ENCODE measurements at places on chromosomes 13 and 19.

DNA sequence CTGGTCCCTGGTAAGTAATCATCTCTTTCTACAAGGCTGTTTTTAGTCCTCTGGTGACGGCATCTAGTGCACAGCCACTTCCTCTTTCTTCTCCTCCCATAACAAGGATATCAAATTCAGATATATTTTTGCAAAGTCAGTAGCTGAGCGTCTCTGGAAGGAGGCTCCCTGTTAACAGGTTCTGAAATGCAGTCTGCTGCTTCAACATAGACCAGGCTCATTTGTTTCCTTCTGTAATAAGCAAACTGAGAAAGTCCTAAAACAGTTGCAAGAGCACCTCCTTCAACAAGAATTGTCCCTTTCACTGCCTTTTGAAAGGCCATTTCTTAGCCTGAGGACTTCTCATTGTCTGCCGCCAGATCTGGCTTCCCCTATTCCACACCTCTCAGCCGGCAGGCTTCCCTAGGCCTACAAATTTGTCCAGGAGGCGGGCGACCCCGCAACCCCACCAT lies 7.4 kb upstream of the ZSCAN5A start:
- no peak for DNase-seq

GRCh38 chr19:19304186-19304965 lies 15.9 kb downstream of the SUGP1 start:
- DNase-seq, result no peak

GRCh38 chr13:22387899-22388298 lies 717.0 kb downstream of the FGF9 start:
- no peak for DNase-seq

DNA sequence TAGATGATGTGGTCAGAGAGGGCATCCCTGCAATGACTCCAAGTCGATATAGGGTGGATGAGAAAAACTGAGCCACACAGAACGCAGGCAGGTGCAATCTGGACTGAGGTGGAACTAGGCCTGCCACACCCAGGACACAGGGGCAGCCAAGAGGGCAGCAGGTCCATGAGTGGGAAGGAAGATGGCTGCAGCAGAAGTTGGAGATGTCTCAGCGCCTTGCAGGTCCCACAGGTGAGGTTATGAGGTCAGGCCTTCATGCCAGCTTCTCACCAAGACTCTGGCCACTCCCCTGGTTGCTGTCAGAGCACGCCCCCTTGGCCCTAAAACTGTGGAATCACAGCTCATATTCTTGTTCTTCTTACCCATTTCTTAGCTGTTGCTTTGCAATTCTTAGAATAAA lies 147.7 kb upstream of the VSTM2B start:
- DNase-seq, result no peak

- DNase-seq, result no peak
These were observed at the start of gene PALM3 for GRCh38 chr19:14061751-14062557. Gene PALM3 (minus strand): TSS chr19:14062076. CDS start chr19:14061980, 96 bp downstream.

GRCh38 chr19:53945441-53945840 lies 17.3 kb upstream of the CACNG8 start:
- peak; percentile 32 for DNase-seq

DNA sequence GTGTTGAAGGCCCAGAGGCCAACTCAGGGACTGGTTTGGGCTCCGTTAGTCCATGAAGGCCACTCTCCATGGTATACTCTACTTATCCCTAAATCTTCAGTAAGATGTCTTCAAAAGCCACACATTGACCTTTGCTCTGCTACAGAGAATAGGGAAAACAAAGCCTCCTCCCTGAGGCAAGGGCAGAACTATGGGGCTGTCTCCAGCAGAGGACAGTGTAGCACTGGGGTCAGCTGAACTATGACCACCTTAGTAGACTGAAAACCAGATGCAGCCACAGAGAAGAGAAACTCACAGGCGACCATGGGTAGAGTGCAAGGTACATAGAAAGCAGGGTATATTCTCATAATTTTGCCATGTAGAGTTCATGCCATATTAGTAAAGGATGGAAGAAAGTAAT lies 587.4 kb downstream of the LMO7 start:
- DNase-seq, result no peak

DNA sequence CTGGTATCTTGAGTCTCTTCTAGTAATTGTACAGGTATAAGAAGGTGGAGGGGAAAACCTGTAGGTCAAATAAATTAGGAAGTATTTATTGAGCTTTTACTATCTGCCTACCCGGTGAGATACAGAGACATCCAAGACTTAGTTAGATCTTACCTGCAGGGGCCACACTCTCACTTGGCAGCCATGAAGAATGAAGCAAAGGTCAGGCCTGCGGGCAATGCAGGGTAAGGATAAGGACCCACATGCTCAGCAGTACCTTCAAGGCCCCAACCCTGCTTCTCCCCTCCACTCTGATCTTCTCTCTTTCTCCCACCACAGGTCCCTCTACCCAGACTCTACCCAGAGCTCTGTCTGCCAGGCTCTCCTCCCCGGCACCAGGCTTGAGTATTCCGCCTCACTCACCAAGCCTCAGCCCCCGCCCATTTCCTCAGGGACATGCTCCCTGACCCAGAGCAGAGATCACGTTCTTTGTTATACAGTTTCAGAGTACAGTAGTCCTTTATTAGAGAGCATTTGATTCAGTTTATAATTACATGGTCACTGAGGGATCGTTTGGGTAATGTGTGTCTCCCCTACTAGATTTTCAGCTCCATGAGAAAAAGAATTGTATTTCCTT lies 18.9 kb upstream of the CLDN10 start:
- no peak for DNase-seq

DNA sequence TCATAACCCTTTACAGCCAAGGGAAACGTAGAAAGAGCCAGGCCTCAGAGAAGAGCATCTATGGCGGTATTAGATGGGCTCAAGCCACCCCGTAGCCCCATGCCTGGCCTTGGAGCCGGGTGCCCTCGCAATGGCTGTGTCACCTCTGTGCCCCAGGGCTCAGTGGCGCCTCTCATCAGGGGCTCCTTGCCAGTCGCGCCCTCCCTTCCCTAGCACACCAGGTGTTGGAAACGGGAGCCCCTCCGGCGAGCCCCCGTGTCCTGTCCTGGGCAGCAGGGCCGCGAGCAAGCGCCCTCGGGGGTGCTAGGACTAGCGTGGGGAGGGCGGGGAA lies 453 bp downstream of the ZNF256 start:
- no peak for DNase-seq

DNA sequence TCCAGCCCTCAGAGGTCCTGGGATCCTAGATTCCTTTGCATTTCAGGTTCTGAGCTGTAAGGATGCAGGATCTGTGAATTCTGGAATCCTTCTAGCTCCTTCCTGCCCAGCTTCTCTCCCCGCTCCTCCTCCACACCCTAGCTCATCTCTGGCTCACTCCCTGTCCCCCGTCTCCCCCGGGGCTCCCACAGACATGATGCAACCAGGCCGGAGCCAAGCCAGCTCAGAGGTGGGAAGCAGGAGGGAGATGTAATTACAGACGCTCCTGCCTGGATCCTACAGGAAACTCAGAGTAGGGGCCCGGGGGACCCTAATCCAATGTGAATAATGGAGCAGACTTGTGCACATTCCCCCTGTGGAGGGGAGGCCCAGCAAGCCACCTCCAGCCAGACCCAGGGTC lies 4.5 kb downstream of the GNG8 start:
- DNase-seq, result no peak

DNA sequence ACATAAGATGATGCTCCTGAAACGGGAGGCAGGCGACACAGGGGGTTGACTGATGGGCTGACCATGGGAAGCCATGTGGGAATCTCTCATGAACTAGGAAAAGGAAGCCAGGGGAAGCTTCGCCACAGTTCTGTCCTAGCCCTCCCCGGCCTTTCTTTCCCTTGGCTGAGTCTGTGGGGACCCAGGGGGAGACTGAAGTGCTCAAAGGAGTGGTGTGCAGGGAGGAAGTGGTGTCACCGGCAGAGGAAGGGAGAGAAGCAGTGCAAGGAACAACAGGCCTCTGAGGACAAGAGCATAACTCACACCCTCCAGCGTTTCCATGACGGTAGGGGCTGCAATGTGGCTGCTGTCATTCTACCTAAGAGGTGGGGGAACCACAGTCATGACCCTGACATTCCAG lies 1.1 kb downstream of the KIR3DL3 start:
- DNase-seq, result no peak

GRCh38 chr13:50123002-50123401 lies 107.8 kb downstream of the KCNRG start:
- no peak for DNase-seq

DNA sequence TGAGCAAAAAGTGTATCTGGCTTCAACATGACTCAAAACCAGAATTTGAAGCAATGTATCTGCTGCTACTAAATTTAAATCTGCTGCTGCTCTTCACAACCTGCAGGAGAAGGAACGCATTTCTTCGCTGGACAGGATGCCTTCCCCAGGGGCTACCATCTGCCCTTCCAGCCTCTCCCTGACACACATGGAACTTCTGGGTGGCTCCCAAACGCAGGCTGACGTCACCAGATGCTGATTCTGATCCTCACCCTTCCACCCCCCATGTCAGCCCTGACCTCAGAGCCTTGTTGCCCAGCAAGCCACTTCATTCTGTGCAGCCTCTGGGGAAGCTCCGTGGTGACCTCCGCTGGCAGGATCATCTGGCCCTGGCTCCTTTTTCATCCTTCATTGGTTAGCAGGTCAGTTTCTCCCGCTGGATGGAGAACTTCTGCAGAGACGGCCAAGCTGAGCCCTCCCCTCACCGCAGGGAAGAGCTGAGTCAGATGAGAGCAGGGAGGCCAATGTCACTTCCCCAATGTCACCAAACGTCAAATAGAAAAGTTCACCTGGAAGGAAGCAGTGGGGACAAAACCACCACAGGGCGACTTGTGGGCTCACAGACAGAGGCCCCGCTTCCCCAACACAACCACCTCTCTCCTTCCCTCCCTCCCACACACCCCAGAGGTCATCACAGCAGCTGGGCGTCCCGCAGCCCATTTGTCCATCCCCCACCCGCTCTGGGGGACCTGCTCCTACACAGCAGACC lies 14.0 kb upstream of the RAB20 start:
- DNase-seq, result no peak

GRCh38 chr13:113765564-113765910 lies 6.5 kb downstream of the TMEM255B start:
- DNase-seq, result no peak

DNA sequence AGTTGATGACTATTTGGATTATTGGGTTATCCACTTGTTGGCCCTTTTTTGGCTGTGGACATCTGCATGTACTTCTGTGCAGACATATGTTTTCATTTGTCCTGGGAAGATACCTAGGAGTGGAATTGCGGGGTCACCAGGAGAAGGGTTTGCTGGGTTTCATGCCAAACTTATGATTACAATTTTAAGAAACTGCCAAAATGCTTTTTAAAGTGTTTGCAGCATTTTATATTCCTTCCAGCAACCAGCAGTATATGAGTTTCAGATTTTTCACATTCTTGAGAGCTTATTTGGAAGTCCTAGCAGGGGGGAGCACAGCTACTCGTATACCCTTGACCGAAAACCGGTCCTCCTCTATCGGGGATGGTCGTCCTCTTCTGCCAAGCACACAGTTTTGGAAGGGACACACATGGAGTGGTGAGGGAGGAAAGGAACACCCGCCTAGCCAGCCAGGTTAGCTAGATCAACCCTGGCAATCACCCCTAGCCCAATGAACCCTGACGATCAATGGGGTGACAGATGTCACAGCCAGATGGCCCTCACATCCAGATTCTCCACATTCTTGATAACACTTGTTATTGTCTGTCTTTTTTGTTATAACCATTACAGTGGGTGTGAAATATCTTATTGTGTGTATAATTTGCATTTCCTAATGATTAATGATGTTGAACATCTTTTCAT lies 26.7 kb upstream of the RNF113B start:
- no peak for DNase-seq

DNA sequence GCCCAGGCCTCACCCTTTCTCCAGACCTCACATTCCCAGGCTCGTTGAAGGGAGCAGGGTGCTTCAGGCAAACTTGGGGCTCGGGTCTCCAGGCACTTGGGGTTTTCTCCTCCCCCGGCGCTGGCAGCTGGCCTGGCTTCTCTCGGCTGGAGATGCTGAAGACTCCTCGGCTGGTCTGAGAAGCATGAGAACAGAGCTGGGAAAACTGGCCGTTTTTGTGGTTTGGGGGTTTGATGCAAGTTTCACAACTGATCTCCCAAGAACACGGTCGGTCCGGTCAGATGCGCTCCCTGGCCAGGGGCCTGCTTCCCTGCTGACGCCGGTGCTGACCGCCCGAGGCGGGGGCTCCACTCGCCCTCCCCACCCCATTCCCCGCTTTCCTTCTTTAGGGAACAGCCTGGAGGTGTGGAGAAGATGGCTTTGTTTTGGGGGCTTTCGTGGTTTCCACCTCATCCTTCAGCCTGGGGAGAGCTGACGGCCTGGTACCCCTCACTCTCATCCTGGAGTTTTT lies 35.3 kb downstream of the CEBPA start:
- no peak for DNase-seq

DNA sequence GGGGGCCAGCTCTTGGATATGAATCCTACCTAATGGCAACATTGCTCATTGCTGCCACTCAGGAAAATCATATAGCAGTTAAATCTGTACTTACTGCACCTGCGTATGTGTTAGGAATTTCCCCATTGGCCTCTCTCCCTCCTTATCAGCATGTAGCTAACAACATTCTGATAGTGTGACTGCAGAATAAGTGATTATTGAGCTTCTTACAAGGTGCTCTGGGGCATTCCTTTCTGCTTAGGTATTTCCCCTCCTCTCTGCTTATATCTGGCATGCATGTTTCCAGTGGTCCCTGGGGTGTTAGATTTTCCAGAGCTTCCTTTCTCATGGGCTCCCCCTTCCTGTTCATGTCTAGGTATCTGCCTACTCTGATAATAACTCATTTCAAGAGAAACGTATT lies 414.1 kb upstream of the SLITRK1 start:
- no peak for DNase-seq

DNA sequence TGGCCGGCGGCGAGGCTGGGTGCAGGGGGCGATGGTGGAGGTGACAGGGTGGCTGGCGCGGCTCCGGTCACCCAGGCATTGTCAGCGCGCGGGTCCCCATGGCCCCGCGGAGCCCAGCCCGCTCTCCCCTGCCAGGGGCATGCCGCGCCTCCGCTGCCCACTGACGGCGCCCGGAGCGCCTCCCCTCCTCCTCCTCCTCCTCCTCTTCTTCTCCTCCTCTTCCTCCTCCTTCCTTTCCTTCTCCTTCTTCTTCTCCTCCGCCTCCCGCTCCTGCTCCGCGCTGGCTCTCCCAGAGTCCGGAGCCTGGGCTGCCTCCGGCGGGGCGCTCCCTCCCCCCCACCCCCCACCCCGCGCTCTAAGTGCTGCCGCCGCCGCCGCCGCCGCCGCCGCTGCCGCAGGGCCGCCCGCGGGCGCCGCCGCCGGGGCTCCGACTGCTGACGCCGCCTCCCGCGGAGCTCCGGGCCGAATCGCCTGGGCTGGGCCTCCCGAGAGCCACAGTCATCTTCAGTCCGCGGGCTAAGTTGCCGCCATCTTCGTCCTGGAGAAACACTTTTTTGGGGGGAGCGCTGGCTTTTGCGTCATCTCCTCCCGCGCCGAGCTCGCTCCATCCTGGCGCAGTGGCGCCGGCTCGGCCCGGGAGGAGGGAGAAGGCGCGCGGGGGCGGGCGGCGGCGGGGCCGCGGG lies 348.3 kb downstream of the LIG4 start:
- DNase-seq, result peak; percentile 28

GRCh38 chr19:3945838-3946237 lies 13.0 kb downstream of the NMRK2 start:
- DNase-seq, result no peak
